ENCODE measurements at places on chromosomes 7 and 10. TPM values are rescaled to one million over a fixed set of nuclear protein-coding genes. Genes with fewer than 3 reads are reported as not detected.

The GPR26 gene
- not detected for total RNA-seq

The ZNF467 gene
- total RNA-seq = 1.6 TPM

The AKR1C1 gene
- total RNA-seq = 610 TPM

The VENTX gene
- total RNA-seq = not detected

The ANKRD30A gene
- 0.52 TPM for total RNA-seq

The RBP3 gene
- total RNA-seq = not detected

The TLX1 gene
- not detected for total RNA-seq

The C10orf53 gene
- not detected for total RNA-seq

The PRKAR1B gene
- total RNA-seq = 25.3 TPM

The HYAL4 gene
- total RNA-seq = not detected

The GPR85 gene
- total RNA-seq = not detected

The GIMAP6 gene
- total RNA-seq = not detected

The C1QL3 gene
- total RNA-seq = not detected

The STEAP1 gene
- total RNA-seq = 16.0 TPM

The TUBB8 gene
- total RNA-seq = 0.12 TPM

The LIPJ gene
- total RNA-seq = not detected

The VPS26A gene
- 50.1 TPM for total RNA-seq

The SPDYE2 gene
- total RNA-seq = not detected

The STEAP2 gene
- total RNA-seq = 4.7 TPM

The GNB2 gene
- total RNA-seq = 168 TPM

The OR6B1 gene
- not detected for total RNA-seq

The TSC22D4 gene
- 43.2 TPM for total RNA-seq

The AKR1C2 gene
- total RNA-seq = 4,175 TPM

The OR13A1 gene
- not detected for total RNA-seq

The PRPS1L1 gene
- total RNA-seq = not detected

The PRSS2 gene
- total RNA-seq = not detected

The RPEL1 gene
- 0.07 TPM for total RNA-seq

The GRM8 gene
- total RNA-seq = not detected

The TMEM176A gene
- total RNA-seq = not detected

The SKIDA1 gene
- 1.5 TPM for total RNA-seq

The TEX36 gene
- total RNA-seq = not detected

The CRPPA gene
- total RNA-seq = 0.57 TPM

The CYP26C1 gene
- total RNA-seq = not detected

The SEMA3E gene
- total RNA-seq = 2.9 TPM

The METTL27 gene
- 11.5 TPM for total RNA-seq

The CALHM3 gene
- 0.60 TPM for total RNA-seq

The PLCE1 gene
- total RNA-seq = 5.8 TPM

The CPN1 gene
- total RNA-seq = 0.24 TPM

The SLC16A9 gene
- total RNA-seq = 0.06 TPM

The ABCA13 gene
- 0.08 TPM for total RNA-seq

The WIPF3 gene
- total RNA-seq = 0.45 TPM

The UPK3BL1 gene
- 13.0 TPM for total RNA-seq

The C10orf95 gene
- total RNA-seq = 0.08 TPM

The NYAP1 gene
- total RNA-seq = 2.3 TPM

The FIS1 gene
- 143 TPM for total RNA-seq

The ADARB2 gene
- total RNA-seq = not detected

The FAM25A gene
- not detected for total RNA-seq

The HNRNPF gene
- total RNA-seq = 326 TPM

The AFAP1L2 gene
- total RNA-seq = 22.9 TPM

The DNAJC1 gene
- 28.8 TPM for total RNA-seq

The GSAP gene
- 2.6 TPM for total RNA-seq

The JCAD gene
- 8.2 TPM for total RNA-seq

The PSAP gene
- 894 TPM for total RNA-seq

The EN2 gene
- 1.0 TPM for total RNA-seq

The NPSR1 gene
- total RNA-seq = not detected

The CPA2 gene
- total RNA-seq = 0.09 TPM

The SCART1 gene
- total RNA-seq = 0.47 TPM

The CDNF gene
- total RNA-seq = 0.93 TPM

The ABCC2 gene
- 164 TPM for total RNA-seq

The RSPH10B2 gene
- total RNA-seq = 0.07 TPM
